Aorta (tissue), 5 donors: ENCODE measurements at places on chromosomes 4 and X. TPM values are rescaled to one million over a fixed set of nuclear protein-coding genes. Genes with fewer than 3 reads are reported as not detected.
A peak's percentile ranks its signal among the peaks of the same experiment; 100 is the strongest.

GRCh38 chrX:152930516-152930915, 32.6 kb downstream of the ZNF185 start:
- no peak overlapping the region for H3K27ac ChIP-seq
- H3K4me3 ChIP-seq = no peak overlapping the region
- DNase-seq = peak; percentile 29
- no peaks in the 10 kb centered on the region for H3K4me1 ChIP-seq
- no peaks in the 10 kb centered on the region for H3K27me3 ChIP-seq

GRCh38 chr4:150150629-150151062, 72.4 kb downstream of the DCLK2 start:
- no peaks in the 10 kb centered on the region for H3K36me3 ChIP-seq
- no peak overlapping the region for H3K27ac ChIP-seq
- peaks cover 5% of the 10 kb centered on the region for H3K4me1 ChIP-seq
- H3K27me3 ChIP-seq = no peaks in the 10 kb centered on the region

- no peak for DNase-seq
- no peak overlapping the region for H3K27ac ChIP-seq
- no peaks in the 10 kb centered on the region for H3K36me3 ChIP-seq
- no peaks in the 10 kb centered on the region for H3K4me1 ChIP-seq
- H3K27me3 ChIP-seq = no peaks in the 10 kb centered on the region
- H3K4me3 ChIP-seq = no peak overlapping the region
Observed at GRCh38 chr4:127141856-127142255, 490.9 kb upstream of the INTU start.

DNA sequence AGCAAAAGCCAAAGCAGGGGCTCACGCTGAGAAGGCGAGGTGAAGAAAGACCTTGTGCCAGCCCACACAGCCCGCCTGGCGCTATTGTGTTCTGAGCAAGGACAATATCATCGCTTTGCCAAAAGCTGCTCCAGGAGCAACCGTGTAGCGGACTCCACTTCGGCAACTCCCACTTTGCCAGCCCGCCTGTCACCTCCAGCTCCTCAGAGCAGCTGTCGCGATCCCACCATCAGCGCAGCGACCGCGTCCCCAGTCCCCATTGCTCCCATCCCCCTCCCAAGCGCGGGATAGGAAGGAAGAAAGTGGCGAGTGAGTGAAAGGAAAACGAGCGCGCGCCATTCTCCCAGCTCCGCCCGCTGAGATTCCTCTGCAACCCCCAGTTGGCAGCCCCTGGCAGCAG, 759 bp downstream of the ZC4H2 start:
- H3K4me1 ChIP-seq = no peaks in the 10 kb centered on the region
- H3K36me3 ChIP-seq = no peaks in the 10 kb centered on the region
- H3K4me3 ChIP-seq = peak overlapping the region; percentile 86
- no peak overlapping the region for H3K27ac ChIP-seq
- H3K27me3 ChIP-seq = no peaks in the 10 kb centered on the region

DNA sequence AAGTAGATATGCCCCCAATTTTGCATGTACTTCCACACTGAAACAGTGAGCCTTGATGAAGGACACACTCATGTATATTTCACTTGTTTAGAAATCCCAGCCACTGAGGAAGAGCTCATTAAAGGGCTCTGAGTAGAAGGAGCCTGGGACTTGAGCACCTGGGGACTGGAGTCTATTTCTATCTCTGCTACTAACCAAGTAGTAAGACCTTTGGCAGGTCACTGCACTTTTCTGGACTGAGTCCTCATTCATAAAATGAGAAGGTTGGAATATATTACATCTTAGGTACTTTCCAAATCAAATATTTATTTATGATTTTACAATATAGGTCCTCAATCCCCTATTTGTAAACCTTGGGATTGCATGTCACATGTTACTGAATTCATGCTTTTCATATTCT, 78.2 kb upstream of the C4orf54 start:
- no peak for DNase-seq
- no peaks in the 10 kb centered on the region for H3K36me3 ChIP-seq
- no peaks in the 10 kb centered on the region for H3K27me3 ChIP-seq
- H3K4me3 ChIP-seq = no peak overlapping the region

GRCh38 chr4:128823025-128823661, 13.6 kb downstream of the JADE1 start:
- no peaks in the 10 kb centered on the region for H3K36me3 ChIP-seq
- no peak overlapping the region for H3K4me3 ChIP-seq
- no peak overlapping the region for H3K27ac ChIP-seq

DNA sequence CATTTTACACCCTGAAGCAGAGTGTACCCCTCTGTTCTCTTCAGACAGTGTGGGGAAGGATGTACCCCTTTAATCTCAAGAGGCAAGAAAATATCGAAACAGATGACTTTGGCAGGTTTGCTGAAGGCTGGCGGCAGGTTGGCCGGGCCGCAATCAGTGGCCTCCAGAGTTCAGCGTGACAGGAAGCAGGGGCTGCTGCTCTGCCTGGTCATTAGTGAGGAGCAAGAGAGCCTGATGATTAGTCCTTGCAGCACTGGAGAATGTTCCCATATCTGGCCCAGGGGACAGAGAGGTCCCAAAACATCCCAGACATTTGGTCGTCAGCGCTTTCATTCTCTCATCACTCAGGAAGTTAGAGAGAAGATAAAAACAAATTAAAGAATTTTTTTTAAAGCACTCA, 352.8 kb downstream of the SPRY1 start:
- no peak overlapping the region for H3K27ac ChIP-seq
- no peak overlapping the region for H3K4me3 ChIP-seq
- no peaks in the 10 kb centered on the region for H3K4me1 ChIP-seq

- H3K27ac ChIP-seq = no peak overlapping the region
- no peak overlapping the region for H3K4me3 ChIP-seq
- H3K27me3 ChIP-seq = no peaks in the 10 kb centered on the region
- DNase-seq = no peak
- H3K4me1 ChIP-seq = no peaks in the 10 kb centered on the region
- H3K36me3 ChIP-seq = no peaks in the 10 kb centered on the region
Observed at GRCh38 chr4:176123710-176124407, 58.2 kb downstream of the WDR17 start.

- no peaks in the 10 kb centered on the region for H3K27me3 ChIP-seq
- H3K36me3 ChIP-seq = no peaks in the 10 kb centered on the region
- no peak for DNase-seq
- no peak overlapping the region for H3K27ac ChIP-seq
- no peak overlapping the region for H3K4me3 ChIP-seq
Observed at GRCh38 chrX:133214301-133214700, 3.9 kb downstream of the TFDP3 start.

- DNase-seq = no peak
- no peaks in the 10 kb centered on the region for H3K36me3 ChIP-seq
- H3K4me1 ChIP-seq = peaks cover 6% of the 10 kb centered on the region
- no peaks in the 10 kb centered on the region for H3K27me3 ChIP-seq
- no peak overlapping the region for H3K4me3 ChIP-seq
Observed at GRCh38 chr4:128517096-128517738, 229.6 kb upstream of the PGRMC2 start.

DNA sequence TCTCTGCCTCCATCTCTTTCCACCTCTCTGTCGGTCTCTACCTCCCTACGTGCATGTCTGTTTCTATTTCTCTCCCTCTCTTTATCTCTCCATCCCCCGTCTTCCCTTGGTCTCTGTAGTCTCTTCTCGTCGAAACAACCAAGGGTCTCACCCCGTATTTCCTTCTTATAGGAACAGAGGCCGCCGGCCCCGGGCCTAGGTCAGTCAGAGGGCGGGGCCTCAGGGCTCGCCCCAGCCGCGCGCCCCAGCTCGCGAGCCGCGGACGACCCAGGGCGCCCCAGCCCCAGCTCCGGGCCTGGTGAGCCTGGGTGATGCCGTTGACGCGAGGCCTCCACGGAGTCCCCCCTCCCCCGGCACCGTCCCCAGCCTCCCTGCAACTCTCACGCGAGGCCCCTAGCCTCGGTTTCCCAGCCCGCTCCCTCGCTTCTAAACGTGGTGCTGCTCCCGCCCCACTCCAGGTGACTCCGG, 6.6 kb downstream of the TIMM17B start:
- H3K36me3 ChIP-seq = no peaks in the 10 kb centered on the region
- no peak overlapping the region for H3K27ac ChIP-seq
- H3K27me3 ChIP-seq = no peaks in the 10 kb centered on the region
- peak overlapping the region; percentile 55 for H3K4me3 ChIP-seq
- H3K4me1 ChIP-seq = no peaks in the 10 kb centered on the region

DNA sequence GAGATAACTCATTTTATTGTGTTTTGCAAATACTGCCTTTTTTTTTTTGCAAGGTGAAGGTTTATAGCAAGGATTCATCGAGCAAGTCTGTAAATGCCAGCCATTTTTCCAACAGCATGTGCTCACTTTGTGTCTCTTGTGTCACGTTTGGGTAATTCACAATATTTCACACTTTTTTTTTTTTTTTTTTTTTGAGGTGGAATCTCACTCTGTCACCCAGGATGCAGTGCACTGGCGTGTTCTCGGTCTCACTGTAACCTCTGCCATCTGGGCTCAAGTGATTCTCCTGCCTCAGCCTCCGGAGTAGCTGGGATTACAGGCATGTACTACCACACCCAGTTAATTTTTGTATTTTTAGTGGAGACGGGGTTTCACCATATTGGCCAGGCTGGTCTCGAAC, 1.9 kb downstream of the RNF4 start:
- H3K36me3 ChIP-seq = no peaks in the 10 kb centered on the region
- H3K27me3 ChIP-seq = no peaks in the 10 kb centered on the region
- DNase-seq = peak; percentile 4
- no peak overlapping the region for H3K27ac ChIP-seq
- H3K4me1 ChIP-seq = peaks cover 3% of the 10 kb centered on the region

DNA sequence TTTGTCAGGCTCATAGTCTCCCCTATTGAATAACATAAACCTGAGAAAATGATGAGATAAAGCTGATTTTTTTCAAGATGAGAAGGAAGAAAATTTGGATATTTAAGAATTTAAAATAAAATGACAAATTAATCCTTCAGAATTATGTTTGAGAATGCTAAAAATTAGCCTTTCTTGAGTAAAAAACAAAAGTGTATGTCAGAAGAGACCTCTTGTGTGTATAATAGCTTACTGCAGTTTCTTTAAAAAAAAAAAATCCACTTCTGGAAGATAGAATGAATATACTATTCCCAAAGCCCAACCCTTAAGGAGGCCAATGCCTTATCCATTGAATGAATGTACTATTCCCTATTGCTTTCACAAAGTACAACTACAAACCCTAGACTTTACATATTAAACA, 281.8 kb downstream of the RAPGEF2 start:
- no peaks in the 10 kb centered on the region for H3K36me3 ChIP-seq
- DNase-seq = no peak
- no peaks in the 10 kb centered on the region for H3K27me3 ChIP-seq
- no peak overlapping the region for H3K4me3 ChIP-seq
- H3K4me1 ChIP-seq = no peaks in the 10 kb centered on the region

GRCh38 chrX:56572975-56573374, 9.5 kb downstream of the UBQLN2 start:
- no peaks in the 10 kb centered on the region for H3K36me3 ChIP-seq
- H3K27me3 ChIP-seq = no peaks in the 10 kb centered on the region
- no peaks in the 10 kb centered on the region for H3K4me1 ChIP-seq
- no peak overlapping the region for H3K27ac ChIP-seq
- no peak for DNase-seq

DNA sequence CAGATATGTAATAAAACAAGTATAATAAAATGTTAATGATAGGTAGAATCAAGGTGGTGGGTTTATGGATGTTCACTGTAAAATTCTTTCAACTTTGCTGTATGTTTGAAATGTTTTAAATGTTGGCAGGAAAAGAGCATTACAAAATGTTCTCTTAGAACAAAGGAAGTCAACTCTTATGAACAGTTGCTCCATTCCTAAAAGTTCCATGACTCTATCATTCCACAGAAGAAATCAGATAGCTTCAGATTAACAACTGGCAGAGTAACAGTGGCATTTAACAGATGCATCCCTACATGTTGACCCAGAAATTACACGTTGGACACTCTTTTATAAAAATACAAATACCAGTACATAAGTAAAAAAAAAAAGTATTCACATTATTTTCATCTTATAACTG, 2023.7 kb downstream of the ARAP2 start:
- no peaks in the 10 kb centered on the region for H3K27me3 ChIP-seq
- no peaks in the 10 kb centered on the region for H3K4me1 ChIP-seq
- no peak overlapping the region for H3K4me3 ChIP-seq

DNA sequence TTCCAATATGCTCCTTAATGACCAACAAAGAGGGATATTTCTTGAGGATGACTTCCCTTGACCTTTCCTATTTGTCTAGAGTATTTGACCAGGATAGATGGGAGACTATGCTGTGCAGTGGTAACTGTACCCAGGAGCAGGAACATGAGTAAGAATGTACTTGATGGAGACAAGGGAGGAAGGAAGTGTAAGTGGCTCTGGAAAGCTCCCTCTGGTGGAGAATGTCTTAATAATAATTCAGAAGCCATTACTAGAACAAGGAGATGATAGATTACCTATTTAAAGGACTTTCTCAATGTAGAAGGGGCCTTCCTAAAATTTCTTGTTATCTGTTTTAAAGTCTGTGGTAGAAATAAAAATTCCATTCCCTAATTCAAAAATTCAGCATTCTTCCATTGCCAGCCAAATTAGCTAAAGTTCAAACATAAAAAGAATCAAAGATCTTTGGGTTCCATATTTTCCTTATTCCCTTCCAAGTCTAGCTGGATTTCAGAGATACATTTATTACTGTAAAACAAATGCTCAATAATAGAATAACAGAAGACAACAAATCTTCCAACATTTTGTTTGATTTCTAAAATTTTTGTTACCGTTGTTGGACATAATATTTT, 83.8 kb downstream of the GRID2 start:
- DNase-seq = no peak
- H3K27me3 ChIP-seq = no peaks in the 10 kb centered on the region
- H3K4me3 ChIP-seq = no peak overlapping the region
- no peaks in the 10 kb centered on the region for H3K4me1 ChIP-seq

GRCh38 chr4:182807346-182807745, 109.8 kb downstream of the DCTD start:
- DNase-seq = no peak
- H3K4me1 ChIP-seq = no peaks in the 10 kb centered on the region
- H3K27ac ChIP-seq = no peak overlapping the region
- H3K4me3 ChIP-seq = no peak overlapping the region
- H3K36me3 ChIP-seq = no peaks in the 10 kb centered on the region
- H3K27me3 ChIP-seq = no peaks in the 10 kb centered on the region

- H3K27me3 ChIP-seq = no peaks in the 10 kb centered on the region
- no peaks in the 10 kb centered on the region for H3K4me1 ChIP-seq
- H3K27ac ChIP-seq = no peak overlapping the region
- no peak overlapping the region for H3K4me3 ChIP-seq
Observed at GRCh38 chr4:52841682-52842456, 20.2 kb upstream of the RASL11B start.

GRCh38 chrX:71652405-71652804, 14.9 kb upstream of the LOC101059915 start:
- H3K27me3 ChIP-seq = no peaks in the 10 kb centered on the region
- no peak overlapping the region for H3K27ac ChIP-seq
- no peak overlapping the region for H3K4me3 ChIP-seq
- H3K36me3 ChIP-seq = no peaks in the 10 kb centered on the region
- no peak for DNase-seq
- H3K4me1 ChIP-seq = no peaks in the 10 kb centered on the region

CCSER1 gene
- 9.3 TPM for total RNA-seq

FRYL gene
- total RNA-seq = 141 TPM

SOD3 gene
- 356 TPM for total RNA-seq

CENPVL1 gene
- not detected for total RNA-seq

UNC5C gene
- total RNA-seq = 11.2 TPM

ANXA3 gene
- total RNA-seq = 10.2 TPM

MAOB gene
- 35.0 TPM for total RNA-seq
